ENCODE measurements at places on chromosomes 16 and 17.
A peak's percentile ranks its signal among the peaks of the same experiment; 100 is the strongest.

DNA sequence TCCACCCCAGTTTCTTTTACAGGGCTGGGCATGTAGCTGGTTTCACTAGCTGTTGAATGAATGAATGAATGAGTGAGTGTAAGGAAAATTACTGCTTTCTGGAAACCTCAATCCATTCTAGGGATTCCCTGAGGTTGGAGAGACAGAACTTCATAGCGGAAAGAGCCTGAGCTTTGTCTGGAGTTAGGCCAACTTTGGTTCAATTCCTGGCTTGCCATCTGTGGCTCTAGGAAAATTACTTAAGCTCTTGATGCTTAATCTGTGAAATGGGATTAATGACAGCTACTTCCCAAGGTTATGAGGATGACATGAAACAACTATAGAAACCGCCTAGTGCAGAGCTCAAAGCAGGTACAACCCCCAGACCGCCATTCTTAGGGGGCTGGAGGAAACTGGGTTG lies 76.3 kb upstream of the AXIN2 start:
- DNase-seq = no peak

GRCh38 chr16:4760221-4760910 lies 6.6 kb downstream of the ZNF500 start:
- no peak for DNase-seq

DNA sequence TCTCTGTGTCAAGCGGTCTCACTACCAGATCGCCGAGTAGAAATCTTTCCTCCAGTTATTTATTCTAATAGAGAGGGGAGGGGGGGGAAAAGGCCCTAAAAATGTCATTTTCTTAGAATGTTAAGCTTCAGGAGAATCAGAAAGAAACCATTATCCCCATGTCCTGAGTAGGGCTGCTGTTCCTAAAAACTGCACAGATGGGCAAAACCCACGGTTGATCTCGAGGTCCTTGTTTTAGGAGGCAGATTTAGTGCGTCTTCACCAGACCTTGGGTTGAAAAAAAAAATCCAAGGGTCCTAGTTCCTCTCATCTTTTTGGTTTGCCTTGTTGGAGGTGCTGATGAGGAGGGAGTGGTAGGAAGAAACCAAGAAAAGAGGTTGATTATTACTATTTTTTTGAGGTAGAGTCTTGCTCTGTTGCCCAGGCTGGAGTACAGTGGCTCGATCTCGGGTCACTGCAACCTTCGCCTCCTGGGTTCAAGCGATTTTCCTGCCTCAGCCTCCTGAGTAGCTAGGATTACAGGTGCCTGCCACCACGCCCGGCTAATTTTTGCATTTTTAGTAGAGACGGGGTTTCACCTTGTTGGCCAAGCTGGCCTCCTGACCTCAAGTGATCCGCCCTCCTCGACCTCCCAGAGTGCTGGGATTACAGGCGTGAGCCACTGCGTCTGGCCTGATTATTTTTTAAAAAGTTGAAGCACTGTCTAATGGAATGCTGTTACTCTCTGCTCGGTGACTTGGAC lies 1.4 kb downstream of the CBFB start:
- no peak for DNase-seq

DNA sequence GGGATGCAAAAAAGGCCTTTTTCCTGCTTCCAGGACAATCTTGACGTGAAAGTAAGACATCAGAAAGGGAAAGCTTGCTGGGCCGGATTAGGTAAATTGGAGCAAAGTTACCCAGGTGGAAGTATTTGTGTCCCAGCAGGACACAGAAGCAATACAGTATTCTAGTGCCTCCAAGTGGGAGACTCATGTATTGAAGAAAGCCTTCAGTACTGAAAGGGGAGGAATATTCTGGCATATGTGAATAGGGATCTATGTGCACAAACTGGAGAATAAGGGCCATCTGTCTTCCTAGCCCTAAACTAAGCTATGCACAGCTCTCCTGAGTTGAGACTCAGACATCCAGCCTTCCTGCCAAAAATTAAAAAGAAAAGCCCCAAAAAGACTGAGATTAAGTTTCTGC lies 327.3 kb upstream of the CDH8 start:
- no peak for DNase-seq

- peak; percentile 94 for DNase-seq
Measured at GRCh38 chr17:73342050-73342522, 30.3 kb upstream of the CDC42EP4 start.

DNA sequence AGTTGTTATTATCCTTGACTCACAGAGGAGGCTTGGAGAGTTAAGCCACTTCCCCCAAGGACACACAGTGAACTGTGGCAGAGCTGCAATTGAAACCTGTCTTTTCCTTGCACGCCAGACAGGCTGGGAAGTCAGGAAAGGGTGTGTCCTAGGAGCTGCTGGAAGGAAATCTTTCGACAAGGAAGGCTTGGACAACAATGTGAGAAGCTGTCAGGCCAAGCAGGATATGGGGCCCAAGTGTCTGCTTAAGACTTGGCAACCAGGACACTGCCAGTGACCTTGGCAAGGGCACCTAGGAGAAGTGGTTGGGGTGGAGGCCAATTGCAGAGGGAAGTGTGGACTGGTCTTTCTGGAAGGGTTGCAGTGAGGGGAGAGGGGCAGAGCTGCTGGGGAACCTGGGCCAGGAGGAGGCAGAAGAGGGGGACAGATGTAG lies 2.1 kb upstream of the CAMKK1 start:
- DNase-seq = peak; percentile 29

DNA sequence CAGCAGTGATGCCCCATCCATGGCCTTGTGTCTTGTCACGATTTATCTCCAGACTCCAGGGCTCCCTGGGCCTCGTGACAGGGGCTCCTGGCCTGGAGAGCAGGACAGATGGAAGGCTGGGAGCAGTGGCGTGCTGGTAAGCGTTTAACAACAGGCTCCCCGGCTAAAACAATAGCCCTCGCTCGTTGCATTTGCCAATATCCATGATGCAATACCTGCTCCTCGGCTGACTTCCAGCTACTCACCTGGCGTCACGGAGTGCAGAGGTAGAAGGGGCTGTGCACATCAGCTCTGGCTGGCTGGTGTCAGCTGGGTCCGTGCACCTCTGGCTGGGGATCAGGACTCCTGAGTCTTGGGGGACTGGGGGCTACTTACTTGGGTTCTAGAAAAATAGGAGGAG lies 1.5 kb upstream of the BICDL2 start:
- no peak for DNase-seq

GRCh38 chr16:77297996-77298395 lies 98.8 kb downstream of the SYCE1L start:
- no peak for DNase-seq

All from kidney (tissue), 22 donors.